ENCODE measurements at places on chromosomes 11 and 22.

- no peak for DNase-seq
Measured at GRCh38 chr11:6568191-6568918, 35.1 kb downstream of the RRP8 start.

DNA sequence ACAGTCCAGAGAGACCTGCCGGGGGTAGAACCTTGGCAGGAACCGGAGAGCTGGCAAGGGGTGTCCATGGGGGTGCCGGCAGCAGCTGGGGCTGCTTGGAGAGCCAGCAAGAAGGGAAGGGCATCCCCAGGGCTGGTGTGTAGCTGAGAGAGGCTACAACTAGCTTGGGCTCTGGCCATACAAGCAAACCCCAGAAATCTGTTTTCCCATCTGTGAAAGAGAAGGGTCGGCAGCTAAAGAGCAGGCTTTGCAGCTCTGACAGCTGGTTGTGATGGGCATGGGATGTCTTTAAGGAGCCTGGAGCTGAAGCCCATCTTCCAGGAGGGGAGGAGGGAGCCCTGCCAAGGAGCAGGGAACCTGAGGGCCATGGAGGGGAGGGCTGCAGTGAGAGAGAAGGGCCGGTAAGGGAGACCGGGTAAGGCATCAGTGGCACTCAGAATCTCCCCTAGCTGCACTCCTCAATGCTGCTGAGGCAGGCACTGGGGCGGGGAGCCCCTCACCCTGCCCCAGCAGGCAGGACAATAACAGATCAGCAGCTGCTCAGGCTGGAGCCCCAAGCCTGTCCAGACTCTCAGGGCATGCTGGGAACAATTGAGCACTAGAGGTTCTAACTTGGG lies 3.9 kb downstream of the CHST1 start:
- no peak for DNase-seq

GRCh38 chr11:20634044-20634443 lies 34.6 kb downstream of the SLC6A5 start:
- DNase-seq, result no peak

DNA sequence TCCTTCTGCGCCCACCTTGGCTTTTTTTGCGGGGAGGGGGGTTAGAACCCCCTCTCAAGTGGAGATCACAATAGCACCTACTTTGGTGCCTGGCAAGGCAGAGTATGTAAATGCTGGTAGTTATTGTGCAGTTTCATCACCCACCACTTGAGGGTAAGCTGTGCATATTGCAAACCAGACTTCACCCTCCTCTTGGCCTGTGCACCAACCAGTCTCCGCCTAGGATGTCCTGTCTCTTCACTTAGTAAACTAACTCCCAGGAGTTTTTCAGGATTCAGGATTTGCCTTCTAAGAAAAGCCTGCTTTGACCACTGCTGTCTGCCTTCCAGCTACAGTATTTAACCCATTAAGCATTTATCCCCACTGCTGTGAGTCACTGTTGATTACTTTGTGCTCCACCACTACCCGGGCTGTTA lies 2.0 kb upstream of the UBXN1 start:
- DNase-seq, result peak; percentile 69

- no peak for DNase-seq
Measured at GRCh38 chr22:17167486-17167885, 8.4 kb upstream of the HDHD5 start.

- peak; percentile 73 for DNase-seq
Measured at GRCh38 chr11:36292311-36292722, 3.1 kb upstream of the COMMD9 start.

- no peak for DNase-seq
Measured at GRCh38 chr22:29155966-29156365, 49.7 kb upstream of the EMID1 start.

GRCh38 chr11:46505741-46506482 lies 87.9 kb downstream of the AMBRA1 start:
- DNase-seq, result no peak

DNA sequence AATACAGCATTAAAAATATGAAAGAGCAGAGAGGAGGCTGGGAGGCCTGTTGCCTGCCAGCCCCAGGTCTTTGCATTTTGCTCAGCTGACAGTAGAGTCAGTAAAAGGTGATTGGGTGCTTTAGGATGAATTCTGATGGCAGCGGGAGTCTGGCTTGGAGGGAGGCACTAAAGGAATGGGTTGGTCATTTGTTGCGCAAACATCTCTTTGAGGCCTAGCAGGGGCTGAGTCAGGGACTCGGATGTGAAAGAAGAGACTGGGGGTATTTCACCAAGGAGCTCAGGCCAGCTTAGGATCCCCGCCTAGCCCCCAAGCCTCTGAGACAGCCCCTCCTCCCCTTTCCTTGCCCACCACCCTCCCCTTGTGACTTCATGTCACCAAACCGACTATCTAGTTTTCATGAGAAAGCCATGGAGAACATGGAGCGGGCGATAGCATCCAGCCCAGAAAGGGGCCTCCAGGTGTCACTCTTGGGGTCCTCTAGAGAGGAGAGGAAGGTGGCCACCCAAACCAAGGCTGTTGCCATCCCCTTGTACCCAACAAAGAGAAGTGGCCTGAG lies 9.7 kb downstream of the DGKZ start:
- DNase-seq, result no peak

- no peak for DNase-seq
Measured at GRCh38 chr22:19719050-19719482, 4.3 kb upstream of the GP1BB start.

GRCh38 chr11:113072237-113072858 lies 111.1 kb downstream of the NCAM1 start:
- no peak for DNase-seq

- DNase-seq, result no peak
Measured at GRCh38 chr22:27635435-27635834, 166.1 kb downstream of the MN1 start.

DNA sequence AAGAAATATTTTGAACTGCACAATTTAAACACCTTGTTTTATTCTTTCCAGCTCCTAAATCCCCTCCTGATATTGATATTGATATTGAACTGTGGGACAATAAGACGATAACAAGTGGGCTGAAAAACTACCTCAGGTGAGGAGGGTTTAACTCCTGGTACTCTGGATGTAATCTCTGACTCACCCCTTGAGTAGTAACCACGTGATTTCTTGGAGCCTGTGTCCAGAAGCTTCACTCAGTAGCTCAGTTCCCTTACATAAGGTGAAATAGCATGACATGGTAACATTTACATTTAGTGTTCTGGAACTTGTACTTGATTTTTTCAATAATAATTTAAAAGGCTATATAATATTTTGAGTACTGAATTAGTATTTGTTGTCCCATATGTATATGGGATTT lies 168.0 kb downstream of the PGR start:
- no peak for DNase-seq

GRCh38 chr11:127000291-127000968 lies at the start of gene KIRREL3:
Gene KIRREL3, minus strand, starts transcription at chr11:127000770.
- no peak for DNase-seq

GRCh38 chr11:66280428-66280827 lies 2.5 kb downstream of the CNIH2 start:
- no peak for DNase-seq

- DNase-seq, result no peak
Measured at GRCh38 chr22:43423046-43423445, 11.2 kb downstream of the MPPED1 start.

- no peak for DNase-seq
Measured at GRCh38 chr11:47143322-47143721, 33.4 kb downstream of the ARFGAP2 start.

- no peak for DNase-seq
Measured at GRCh38 chr11:44133335-44133946, 38.0 kb downstream of the EXT2 start.

DNA sequence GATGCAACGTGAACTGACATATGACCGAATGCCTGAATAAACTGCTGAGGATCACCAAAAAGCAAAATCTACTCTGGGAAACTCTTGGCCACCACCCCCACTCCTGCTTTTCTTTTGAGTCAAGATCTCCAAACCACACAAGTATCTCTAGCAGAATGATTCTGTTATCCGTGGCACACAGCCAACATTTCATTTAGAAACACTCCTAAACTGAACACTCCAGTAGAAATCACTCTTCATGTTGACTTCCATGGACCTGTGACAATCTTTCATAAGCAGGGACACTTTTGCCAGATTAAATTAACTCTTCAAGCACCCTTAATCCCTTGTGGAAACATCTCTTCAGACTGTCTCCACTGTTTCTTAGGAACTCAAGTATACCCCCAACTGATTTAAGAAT lies 44.4 kb downstream of the VSIG10L2 start:
- no peak for DNase-seq

DNA sequence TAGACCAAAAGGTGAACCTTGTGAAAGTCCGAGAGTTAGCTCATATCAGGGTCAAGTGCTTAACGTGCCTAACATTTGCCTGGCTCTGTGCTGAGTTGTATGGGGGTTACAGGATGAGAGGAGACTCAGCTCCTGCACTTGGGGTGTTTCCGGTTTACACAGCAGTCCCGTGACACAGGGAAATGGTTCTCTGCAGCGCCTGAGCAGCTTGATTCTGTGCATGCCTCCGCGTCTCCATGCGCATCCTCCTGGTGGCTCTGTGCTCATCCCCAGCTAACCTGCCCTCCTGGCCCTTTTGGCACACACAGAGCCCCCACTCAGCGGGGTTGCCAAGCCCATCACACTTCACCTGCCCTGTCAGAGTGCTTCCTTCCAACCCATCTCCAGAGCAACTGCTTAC lies 238.3 kb upstream of the TBCEL start:
- no peak for DNase-seq

- no peak for DNase-seq
Measured at GRCh38 chr11:27696961-27697360, 3.3 kb downstream of the BDNF start.

DNA sequence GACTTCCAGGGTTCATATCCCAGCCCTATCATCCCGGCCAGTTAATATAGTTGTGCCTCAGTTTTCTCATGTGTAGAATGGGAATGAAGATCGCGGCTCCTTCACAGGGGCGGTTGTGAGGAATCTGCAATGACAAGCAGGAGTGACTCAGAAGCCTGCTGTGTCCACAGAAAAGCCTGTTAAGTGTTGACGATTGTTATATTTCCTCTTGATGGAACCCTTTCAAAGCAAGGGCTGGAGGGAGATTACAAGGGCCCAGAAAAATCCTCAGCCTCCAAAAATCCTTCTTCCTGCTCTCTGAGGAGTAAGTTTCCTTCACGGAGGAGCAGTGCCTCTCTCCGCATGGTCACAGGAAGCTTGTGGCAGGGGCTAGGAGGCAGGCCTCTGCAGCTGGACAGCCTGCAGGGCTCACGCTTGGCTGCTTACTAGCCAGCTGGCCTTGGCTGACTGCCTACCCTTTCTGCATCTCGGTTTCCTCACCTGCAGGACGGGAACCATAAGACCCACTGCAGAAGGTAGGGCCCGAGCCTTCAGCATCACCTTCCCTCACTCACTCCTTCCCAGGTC lies 63.4 kb downstream of the CACNG2 start:
- no peak for DNase-seq

DNA sequence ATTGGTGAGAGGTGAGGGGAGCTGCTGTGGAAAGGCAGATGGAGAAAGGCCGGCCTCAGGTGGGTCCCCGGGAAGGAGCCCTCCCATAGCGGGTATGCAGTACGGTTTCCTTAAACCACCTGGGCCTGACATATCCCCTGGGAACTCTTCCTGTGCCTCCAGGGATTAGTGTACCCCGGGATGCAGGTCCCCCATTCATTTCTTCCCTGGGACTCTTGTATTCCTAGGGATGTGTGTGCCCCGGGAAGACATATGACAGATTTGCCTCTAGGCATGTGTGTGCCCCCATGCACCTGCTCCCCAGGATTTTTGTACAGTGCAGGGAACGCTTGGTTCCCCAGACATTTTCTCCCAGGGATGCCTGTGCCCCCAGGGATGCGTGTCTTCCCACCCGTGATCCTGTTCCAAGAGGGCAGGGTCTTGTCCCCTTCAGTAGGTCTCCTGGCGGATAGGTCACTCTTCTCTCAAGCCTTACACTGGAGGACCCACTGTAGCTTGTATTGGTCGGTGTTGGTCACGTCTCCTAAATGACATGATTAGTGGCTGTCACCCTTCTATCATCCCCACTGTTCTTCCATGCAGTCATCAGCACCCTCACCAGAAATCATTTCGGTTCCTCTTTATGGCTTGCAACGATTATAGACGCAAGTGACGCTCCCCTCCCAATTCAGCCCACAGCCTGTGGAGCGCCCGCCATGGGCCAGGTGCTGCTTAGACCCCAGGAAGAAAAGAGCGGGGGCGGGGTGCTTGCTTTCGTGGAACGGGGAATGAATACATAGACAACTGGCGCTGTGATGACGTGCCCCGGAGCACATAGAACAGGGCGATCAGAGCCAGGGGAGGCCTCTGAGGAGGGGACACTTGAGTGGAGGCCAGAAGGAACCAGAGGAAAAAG lies 1.3 kb downstream of the PARVB start:
- DNase-seq, result peak; percentile 81

- DNase-seq, result no peak
Measured at GRCh38 chr11:24134879-24135589, 361.8 kb upstream of the LUZP2 start.

GRCh38 chr11:8658321-8659057 lies 24.0 kb downstream of the TRIM66 start:
- no peak for DNase-seq

- DNase-seq, result no peak
Measured at GRCh38 chr11:16912692-16913111, 101.5 kb downstream of the PLEKHA7 start.

DNA sequence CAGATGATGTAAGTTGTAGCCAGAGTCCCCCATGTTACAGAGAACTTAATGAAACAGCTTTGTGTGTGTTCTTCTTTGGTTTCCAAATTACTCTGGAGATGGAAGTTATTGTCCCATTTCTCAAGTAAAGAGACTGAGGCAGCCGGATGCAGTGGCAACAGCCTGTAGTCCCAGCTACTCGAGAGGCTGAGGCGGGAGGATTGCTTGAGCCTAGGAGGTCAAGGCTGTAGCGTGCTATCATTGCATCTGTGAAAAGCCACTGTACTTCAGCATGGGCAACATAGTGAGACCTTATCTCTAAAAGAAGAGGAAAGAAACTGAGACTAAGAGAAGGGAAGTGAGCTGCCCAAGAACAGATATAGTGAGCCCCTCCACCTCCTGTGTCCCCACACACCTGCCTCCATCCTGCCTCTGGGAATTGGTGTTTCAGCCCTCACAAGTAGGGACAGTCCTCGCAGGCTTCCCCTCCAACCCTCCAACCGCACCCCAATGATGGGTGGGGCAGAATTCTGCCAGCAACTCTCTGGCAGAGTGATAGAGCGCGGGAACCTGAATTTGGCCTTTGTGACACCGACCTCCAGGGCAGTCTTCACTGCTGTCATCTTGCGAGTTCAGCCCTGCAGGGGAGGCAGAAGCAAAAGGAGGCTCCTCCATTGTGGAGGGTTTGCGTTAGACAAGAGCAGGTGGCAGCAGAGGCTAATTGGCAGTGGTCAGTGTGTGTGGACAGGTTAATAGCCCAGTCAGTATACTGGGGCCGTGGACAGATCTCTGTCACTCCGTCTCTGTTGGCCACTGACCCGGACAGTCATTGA lies 1.6 kb downstream of the PDXP start:
- DNase-seq, result no peak

DNA sequence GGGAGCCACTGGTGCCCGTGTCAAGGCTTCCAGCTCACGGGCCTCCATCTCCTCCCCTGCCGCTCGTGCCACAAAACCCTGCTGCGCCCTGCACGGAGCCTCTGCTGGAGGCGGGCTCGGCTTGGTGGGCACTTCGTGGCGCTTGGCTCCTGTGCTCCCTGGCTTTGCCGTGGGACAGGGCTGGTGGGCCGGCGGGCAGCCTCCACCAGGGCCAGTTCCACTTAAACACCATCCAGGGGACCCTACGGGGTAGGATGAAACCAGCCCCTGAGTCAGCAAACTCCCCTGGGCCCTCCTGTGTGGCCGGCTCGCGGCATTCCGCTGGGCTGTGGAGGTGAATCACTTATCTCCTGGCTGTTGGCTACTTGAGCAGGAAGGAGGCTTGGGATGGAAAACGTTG lies 1304.6 kb downstream of the BRD1 start:
- no peak for DNase-seq

- no peak for DNase-seq
Measured at GRCh38 chr22:49157529-49158339, 669.9 kb downstream of the BRD1 start.
